ENCODE measurements at places on chromosomes 2 and 18.

DNA sequence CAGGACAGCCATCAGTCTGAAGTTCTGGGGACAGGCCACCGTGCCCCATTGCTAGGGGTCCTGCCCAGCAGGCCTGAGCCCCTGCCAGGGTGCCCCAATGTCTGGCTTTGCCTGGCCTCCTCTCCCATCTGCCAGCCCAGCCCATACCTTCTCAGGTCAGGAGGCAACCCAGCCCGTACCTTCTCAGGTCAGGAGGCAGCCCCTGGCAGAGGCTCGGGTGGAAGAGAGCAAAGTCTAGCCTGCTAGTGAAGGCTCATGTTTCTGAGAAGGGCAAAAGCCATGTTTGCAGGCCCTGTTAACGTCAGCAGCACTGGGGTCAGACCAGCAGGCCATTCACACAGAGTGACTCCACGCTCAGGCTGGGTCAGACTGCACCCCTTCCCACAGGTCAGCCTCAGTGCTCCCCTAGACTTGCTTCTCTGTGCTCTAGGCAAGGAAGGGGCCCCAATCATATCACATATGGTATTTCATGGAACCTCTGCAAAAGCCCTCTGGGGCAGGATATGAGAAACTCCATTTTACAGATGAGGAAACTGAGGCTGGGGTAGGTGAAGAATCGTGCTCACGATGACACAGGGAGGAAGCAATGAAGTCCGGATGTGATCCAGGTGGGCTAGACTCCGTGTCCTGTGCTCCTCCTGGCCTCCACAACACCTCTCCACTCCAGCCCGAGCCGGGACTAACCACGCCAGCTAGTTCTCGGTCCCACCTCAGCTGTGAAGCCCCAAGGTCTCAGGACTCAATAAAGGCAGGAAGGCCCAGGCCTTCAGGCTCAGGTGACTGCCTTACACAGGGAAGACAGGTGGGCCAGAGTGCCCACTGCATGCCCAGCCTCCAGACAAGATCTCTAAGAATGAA lies 9.5 kb downstream of the SDC1 start:
- DNase-seq: no peak

DNA sequence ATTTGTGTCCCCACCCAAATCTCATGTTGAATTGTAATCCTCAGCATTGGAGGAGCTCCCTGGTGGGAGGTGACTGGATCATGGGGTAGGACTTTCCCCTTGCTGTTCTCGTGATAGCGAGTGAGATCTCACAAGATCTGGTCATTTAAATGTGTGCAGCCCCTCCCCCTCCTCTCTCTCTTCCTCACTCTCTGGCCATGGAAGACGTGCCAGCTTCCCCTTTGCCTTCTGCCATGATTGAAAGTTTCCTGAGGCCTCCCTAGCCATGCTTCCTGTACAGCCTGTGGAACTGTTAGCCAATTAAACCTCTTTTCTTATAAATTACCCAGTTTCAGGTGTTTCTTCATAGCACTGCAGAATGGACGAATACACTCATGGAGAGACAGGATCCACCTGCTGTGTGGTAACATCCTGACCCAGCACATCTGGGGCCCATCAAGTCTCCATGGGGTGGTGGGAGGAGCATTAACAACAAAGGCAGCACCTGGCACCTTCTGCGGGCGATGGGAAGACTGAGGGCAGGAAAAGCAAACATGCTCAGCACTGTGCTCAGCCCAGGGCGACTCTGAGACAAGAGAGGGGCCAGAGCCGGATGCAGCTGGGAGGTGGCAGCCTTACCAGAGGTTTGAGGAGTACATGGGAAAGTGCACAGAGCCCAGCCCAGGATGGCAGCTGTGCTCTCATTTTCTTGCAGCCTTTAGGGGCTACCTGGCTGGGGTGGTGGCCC lies 16.2 kb upstream of the ALPP start:
- DNase-seq: no peak

- DNase-seq: no peak
These were observed 12.1 kb downstream of the TMEM198 start for GRCh38 chr2:219555956-219556355.

DNA sequence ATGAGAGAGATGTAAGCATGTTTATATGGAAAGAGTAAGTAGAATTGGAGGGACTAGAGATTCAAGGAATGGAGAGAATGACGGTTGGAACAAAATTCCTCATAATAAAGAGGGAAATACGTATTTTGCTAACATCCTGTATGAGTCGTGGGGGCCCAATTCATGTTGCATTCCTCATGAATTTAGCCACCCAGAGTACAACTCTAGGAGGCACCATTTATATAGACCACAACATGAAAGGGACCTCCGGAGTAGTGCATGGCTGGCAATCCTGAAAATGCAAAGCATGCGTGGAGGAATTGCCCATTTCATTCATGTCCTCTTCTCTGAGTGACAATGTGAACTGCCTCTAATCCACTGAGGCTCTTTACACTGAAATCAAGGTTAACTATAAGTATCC lies 168.2 kb downstream of the ZEB2 start:
- no peak for DNase-seq

DNA sequence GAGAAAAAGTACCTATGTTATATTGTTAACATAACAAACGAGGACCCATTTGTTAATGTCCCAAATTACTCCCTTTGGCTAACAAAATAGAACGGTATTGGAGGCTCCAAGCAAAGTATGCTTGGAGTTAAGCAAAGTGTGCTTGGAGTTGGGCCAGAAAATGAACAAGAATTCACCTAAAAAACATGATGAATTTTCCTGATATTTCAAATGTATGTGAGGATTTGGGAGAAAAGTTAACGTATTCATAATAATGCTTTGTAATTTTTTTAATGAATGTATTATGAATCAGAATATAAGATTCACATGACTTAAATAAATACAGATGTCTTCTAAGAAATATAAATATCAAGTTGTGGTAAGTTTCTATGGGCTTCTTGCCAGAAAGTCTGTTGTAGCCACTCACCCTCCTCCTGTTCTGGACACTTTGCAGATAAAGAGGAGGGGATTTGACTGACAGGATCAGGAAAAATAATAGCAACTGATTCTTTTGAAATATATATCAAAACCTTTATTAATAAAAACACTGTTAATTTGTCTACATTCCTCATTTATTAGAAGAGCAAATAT lies 423.7 kb upstream of the MMADHC start:
- DNase-seq: no peak

DNA sequence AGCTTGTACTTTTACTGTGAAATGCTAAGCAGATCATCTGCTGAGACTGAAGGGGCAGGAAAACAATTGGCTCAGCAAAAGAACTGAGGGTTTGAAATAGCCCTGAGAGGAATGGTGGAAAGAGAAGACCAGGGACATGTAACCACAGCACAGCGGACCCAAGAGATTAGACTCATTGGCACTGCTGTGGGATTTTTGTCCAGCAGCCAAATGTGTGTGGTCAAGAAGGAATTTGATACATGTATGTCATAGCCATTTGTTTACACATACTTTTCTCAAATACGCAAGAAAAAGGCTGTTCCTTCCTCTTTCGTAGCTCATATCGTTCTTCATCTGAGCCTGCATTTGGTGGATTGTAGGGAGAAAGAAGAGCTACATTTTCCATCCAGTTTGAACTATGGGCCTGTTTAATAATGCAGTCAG lies 73.8 kb downstream of the TRABD2A start:
- DNase-seq: no peak

- DNase-seq: no peak
These were observed 324.7 kb downstream of the MYCN start for GRCh38 chr2:16264931-16265540.

- DNase-seq: no peak
These were observed 497.2 kb upstream of the NETO1 start for GRCh38 chr18:73365018-73365417.

- DNase-seq: no peak
These were observed 10.5 kb downstream of the CCT7 start for GRCh38 chr2:73244580-73244979.

- DNase-seq: no peak
These were observed 25.2 kb upstream of the CTLA4 start for GRCh38 chr2:203842373-203842772.

DNA sequence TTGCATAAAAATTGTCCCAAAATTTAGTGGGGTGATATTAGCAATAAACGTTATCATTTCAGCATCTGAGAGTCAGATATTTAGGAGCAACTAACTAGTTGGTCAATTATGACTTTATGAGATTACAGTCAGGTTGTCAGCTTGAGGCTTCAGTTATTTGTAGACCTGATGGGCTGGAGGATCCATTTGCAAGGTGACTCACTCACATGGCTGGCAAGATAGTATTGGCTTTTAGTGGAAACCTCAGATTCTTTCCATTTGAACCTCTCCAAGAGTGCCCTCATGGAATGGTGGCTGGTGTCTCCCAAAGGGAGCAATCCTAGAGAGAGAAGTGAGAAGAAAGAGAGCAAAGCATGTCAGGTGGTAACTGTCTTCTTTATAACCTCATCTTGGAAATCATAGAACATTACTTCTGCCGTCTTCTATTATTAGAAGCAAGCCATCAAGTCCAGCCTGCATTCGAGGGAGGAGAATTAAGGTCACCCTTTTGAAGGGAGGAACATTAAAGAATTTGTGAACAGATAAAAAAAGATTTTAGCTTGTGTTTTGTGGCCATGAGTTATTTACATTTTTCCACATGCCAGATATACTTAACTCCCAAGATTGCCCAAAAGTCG lies 92.5 kb downstream of the HAUS1 start:
- DNase-seq: no peak

- DNase-seq: no peak
These were observed 182.9 kb downstream of the GPD2 start for GRCh38 chr2:156619021-156619539.

DNA sequence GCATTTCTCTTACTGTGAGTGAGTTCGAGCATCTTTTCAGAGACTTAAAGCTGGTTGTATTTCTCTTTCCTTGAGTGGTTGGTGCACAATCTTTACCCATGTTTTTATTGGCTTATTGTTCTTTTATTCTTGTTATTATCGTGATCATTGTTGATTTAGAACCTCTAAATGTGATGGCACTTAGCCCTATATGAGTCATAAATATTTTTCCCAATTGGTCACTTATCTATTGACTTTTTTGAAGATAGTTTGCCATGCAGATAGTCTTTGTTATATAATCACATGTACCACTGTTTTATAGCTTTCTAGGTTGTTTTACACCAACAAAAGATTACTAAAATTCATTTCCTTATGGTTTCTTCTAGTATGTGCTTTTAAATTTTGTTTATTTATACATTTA lies 141.6 kb upstream of the MSH6 start:
- no peak for DNase-seq

GRCh38 chr2:60885683-60886082 lies 4.3 kb downstream of the REL start:
- DNase-seq: no peak

DNA sequence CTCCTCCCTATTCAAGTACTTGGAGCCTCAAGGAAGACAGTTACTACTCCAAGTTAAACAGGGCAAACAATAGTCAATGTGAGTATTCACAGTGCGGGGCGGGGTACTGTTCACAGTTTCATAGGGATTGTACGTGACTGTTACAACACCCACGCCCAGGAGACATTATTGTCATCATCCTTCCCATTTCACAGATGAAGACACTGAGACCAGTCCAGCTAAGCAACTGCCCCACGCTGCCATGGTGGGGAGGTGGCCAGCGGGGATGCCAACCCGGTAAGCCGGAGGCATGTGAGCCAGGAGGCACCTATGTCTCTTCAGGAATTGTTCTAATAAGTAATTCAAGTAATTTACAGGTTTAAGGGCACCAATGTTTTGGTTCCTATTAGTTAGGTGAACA lies 982 bp downstream of the HJURP start:
- no peak for DNase-seq

DNA sequence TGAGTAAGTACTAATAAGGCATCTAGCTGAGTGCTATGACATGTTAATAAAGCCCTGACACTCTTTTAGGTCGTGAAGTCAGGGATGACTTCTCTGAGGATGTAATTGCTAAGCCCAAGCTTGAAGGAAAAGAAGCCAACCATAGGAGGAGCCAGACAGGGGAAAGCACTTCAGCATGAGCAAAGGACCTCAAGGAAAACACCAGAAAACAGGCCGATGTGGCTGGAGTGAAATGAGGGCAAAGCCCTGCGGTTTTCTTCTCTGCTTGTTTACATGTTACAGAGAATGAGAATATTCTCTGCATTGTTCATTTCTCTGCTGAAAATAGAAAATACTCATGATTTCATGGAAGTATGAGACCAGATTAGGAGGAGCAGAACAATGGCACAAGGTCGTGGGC lies 112.5 kb upstream of the ARHGAP28 start:
- no peak for DNase-seq

- DNase-seq: no peak
These were observed 44.4 kb upstream of the MGAT4A start for GRCh38 chr2:98775146-98775986.

- DNase-seq: no peak
These were observed 140.9 kb downstream of the DIS3L2 start for GRCh38 chr2:232102380-232102779.

DNA sequence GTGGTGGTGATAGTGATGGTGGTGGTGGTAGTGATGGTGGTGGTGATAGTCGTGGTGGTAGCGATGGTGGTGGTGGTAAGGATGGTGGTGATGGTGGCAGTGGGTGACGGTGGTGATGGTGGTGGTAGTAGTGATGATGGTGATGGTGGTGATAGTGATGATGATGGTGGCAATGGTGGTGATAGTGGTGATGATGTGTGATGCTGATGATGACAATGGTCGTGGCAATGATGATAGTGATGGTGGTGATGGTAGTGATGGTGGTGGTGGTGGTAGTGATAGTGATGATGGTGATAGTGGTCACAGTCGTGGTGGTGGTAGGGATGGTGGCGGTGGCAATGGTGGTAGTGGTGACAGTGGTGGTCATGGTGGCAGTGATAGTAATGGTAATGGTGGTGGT lies 243.9 kb upstream of the RAB6C start:
- DNase-seq: no peak

DNA sequence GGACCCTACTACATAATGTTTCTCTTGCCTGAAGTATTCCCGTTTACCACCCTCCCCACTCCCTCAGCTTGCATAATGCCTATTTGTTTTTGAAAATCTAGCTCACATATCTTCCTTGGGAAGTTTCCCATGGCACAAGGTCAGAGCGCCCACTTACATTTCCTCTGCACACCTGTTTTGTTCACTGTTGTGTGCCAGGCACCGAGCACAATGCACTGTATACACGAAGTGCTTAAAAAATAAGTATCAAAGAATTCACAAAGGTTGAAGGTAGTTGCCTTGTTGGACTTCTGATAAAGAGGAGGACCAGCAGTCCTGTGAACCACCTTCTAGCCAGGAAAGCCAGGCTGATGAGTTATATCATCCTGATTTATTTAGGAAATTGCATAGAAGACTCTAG lies 16.8 kb upstream of the RHOB start:
- DNase-seq: no peak

DNA sequence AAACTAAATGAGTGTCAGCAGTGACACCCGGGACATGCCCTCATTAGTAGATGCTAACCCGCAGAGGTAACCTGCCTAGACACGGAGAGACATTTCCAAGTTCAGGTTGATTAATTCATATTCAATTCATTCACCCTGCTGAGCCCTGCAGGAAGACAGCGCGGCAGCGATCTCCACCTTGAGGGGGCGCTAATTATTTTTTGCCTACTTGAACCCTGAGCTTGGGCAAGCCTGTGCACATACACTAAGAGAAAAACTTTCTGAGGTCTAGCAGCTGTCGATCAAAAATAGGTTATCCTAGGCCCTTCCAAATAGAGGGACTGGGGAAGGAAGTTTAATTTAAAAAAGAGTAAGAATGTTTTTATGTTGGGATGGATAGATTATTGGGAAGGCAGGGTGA lies 1.3 kb upstream of the LYPD6 start:
- peak; percentile 41 for DNase-seq

Measured in H9 (cell line).